NCI-H345 (cell line): ENCODE measurements at places on chromosomes 16 and 17.

- DNase-seq, result no peak
Measured at GRCh38 chr16:79247386-79247785, 353.2 kb downstream of the MAF start.

DNA sequence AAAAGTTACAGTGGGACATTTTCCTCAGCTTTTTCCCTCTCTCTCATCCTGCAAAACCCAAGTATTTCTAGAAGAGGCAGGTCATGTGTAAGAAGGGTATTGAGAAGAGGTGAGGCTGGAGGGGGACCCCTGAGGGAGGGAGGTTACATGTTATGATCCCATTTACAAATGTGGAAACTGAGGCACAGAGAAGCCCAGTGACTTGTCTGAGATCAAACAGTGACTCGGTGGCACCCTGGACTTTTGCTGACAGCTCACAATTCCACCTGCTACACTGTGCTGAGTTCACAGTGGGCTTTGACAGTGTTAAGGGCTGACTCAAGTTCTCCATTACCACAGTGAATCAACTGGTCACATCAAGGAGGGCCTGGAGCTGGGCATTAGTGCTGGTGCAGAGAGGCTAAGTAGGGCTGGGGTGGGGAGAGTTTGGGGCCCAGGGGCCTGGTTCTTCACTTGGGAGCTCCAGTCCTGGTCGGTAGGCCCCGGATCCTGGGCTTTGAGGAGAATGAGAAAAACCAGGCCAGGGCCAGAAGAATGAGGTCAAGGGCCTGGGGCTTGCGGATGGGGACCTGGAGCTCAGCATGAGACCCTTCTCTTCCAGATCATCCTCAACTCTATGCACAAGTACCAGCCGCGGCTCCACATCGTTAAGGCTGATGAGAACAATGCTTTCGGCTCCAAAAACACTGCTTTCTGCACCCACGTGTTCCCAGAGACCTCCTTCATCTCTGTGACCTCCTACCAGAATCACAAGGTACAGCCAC lies 26.0 kb downstream of the TBX4 start:
- DNase-seq, result no peak

DNA sequence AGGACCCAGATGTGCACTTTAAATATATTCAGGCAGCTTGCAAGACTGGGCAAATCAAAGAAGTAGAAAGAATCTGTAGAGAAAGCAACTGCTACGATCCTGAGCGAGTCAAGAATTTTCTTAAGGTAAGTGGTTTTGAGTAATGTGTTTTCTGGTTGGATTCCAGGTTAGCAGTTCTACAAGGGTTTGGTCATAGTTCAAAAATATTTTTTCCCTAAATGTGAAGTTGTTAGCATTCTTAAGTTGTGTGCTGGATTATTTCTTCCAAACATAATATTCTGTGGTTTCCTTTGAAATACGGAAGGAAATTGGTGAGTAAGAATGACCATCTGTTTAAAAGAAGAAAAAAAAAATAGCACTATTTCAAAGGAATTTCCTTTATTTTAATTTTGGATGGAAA lies 38.4 kb downstream of the PTRH2 start:
- no peak for DNase-seq

DNA sequence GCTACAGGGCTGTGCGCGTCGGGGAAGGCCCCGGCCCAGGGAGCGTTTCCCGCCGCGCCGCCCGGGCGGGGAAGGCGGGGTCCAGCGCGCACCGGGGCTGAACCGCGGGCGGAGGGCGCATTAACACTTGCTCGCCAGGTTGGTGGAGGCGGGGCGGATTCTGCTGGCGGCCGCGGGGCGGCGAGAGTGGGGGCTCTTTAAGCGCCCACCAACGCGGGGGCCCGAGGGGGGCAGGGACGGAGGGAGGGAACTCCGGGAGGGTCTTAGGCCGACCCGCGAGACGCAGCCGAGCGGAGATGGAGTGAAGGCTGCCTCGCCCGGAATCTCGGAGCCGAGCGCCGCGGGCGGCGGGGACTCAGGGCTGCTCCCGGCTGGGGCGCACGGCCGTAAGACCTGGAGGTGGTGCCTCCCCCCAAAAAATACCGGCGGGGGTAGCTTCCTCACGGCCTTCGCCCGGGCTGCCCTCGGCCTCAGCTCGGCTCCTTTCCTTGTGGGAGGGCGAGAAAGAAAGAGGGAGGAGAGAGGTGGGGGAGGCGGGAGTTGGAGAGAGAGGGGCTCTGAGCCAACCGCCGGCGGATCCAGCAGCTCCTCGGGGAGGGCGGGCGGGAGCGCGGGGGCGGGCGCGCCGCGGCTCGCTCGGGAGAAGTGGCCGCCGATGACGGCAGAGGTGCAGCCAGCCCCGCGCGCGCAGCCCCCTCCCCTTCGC lies 415 bp upstream of the FOXF1 start:
- DNase-seq, result no peak

DNA sequence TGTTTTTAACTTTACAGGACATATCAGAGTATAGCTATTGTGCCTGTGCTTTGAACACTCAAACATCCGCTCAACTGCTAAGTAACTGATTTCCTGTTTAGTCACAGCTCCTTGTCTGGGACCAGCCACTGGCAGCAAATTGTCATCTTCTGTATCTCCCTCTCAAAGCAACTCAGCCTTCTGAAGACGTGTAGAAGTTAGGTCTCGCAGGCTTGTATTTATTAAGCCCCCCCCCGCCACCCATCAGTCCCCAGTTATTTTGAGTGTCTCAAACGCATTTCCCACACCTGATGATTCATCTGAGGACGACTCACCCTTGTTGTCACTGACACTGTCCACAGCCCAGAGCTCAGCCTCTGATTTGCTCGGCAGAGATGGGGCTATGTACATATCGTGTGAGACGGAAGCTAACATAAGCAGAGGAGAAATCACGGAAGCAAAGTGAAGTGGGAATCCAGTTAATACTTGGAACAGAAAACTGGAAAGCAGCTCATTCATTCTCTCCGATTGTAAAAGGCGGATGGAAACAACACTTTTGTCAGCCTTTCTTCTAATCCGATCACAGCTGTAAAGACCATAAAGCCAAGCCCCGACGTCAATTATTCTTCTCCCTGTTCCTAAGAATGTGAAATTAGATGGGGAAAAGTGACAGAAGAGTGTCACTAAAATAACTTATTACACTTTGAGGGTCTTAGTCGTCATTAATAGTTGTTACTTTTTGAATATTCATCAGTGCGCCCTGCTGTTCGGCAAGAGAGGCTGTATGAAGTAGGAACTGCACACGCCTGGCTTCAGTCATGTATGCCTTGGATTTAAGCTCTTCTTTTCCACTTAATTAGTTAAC lies 64.2 kb downstream of the PITPNC1 start:
- DNase-seq, result no peak

DNA sequence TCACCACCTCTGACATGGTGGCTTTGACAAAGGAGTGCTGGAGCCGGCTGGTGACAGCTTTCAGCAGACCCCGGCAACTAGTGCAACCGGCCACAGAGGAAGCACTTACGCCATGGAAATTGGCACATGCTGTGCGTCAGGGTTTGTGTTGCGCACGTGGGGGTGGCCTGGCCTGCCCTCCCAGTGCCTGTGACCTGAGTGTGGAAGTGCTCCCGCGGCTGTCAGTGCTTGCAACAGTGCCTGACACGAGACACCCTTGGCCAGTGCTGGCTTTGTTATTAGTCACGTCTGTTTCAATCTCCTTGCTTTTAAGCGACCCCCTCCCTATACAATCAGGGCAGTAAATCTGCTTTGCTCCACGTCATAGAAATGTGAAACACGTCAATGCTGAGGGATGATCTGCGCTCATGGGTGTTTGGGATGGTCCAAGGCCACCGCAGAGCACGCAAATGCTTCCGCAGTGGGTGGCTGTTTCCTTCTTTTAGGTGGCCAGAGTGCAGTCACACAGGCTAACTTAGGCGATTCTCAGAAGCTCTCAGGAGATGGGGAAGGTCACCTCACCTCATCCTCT lies 64.3 kb downstream of the PGS1 start:
- no peak for DNase-seq
